Activated CD8-positive, alpha-beta memory T cell treated with anti-CD3 and anti-CD28 coated beads, Interleukin-2, amount 10 ng/mL, durations not matched to agents 7 days and 5 days (primary cell): ENCODE measurements at places on chromosomes 2 and 18.

GRCh38 chr2:241036964-241037421 is 38.6 kb downstream of the SNED1 start:
- DNase-seq = peak; percentile 56

- no peak for DNase-seq
Measured at GRCh38 chr2:36564377-36564930, 33.5 kb downstream of the FEZ2 start.

GRCh38 chr2:10254373-10255188 is 48.1 kb upstream of the HPCAL1 start:
- no peak for DNase-seq

DNA sequence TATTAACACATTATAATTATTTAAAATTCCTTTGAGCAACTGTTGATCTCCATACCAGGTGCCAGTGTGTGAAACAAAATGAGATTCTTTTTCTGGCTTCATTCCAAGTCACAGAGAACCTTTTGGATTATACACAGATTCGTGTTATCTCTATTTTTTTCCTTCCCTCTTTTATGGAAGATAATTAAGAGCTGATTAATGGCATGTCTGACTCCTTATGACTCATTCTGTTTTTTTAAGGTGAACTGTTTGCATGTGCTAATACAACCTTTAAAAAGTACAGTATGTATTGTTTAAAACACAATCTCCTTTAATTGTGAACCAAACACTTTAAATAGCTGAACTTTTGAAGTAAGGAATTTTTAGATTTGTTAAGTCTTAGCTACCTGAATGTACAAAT is 39.3 kb downstream of the PELI1 start:
- DNase-seq = no peak

- no peak for DNase-seq
Measured at GRCh38 chr2:1402064-1402463, 11.2 kb upstream of the TPO start.

DNA sequence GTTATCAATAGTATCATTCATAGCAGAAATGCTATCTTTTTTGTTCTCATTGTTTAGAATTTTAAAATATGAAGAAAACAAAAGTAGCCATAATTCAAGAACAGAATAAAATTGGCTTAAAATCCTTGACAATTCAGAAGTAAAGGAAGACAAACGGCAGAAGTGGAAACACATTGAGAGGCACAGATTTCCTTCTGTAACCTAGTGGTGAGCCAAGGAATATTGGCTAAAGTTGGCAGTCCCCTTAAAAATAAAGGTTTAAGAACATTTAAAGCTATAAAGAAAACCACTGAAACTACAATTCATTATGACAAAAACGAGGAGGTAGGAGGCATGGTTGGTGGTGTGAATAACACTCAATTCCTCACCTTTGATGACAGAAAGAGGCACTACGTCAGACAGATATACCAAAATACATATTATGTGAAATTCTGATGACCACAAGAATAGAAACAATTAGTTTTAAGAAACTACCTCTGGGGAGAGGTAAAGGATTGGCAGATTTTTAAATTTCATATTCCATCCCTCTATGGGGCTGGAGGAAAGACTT is 42.3 kb downstream of the SFT2D3 start:
- no peak for DNase-seq

GRCh38 chr18:55403421-55403949 is 184.5 kb downstream of the TCF4 start:
- no peak for DNase-seq

GRCh38 chr2:40249577-40249976 is 202.3 kb downstream of the SLC8A1 start:
- no peak for DNase-seq

DNA sequence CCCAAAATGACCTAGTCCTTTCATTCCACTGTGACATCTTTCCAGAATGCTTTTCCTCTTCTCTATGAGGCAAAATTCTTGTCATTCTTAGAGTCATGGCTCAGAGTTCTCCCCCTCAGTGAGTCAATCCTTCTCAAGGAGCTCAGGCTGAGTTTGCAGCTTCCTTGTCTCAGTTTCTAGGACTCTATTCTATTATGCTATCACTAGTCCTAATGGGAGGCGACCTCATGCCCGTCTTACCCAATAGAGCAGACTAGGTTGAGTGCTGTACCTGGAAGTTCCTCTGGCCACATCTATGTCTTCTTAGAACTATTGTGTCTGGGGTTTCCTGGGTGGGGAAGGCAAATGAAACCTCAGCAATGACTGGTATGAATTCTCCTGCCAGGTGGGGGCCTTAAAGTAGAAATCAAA is 51.5 kb downstream of the HAUS1 start:
- peak; percentile 87 for DNase-seq

- DNase-seq = no peak
Measured at GRCh38 chr2:69545477-69545932, 98.0 kb downstream of the AAK1 start.

DNA sequence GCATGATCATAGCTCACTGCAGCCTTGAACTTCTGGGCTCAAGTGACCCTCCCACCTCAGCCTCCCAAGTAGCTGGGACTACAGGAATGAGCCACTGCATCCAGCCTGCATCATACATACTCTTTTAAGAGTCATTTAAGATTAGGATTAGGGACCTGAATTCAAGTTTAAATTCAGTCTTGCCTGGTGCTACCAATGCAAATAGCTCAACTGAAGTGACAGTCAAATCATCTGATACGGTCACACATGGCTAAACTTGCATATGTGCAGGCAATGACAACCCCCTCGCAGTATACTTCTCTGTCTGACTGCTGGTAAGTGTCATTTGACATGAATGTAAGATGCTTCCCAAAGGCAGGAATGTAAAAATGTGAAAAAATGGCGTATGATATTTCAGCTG is 31.8 kb upstream of the TMEM131 start:
- DNase-seq = peak; percentile 39

GRCh38 chr2:68845043-68845442 is 26.2 kb downstream of the BMP10 start:
- no peak for DNase-seq

DNA sequence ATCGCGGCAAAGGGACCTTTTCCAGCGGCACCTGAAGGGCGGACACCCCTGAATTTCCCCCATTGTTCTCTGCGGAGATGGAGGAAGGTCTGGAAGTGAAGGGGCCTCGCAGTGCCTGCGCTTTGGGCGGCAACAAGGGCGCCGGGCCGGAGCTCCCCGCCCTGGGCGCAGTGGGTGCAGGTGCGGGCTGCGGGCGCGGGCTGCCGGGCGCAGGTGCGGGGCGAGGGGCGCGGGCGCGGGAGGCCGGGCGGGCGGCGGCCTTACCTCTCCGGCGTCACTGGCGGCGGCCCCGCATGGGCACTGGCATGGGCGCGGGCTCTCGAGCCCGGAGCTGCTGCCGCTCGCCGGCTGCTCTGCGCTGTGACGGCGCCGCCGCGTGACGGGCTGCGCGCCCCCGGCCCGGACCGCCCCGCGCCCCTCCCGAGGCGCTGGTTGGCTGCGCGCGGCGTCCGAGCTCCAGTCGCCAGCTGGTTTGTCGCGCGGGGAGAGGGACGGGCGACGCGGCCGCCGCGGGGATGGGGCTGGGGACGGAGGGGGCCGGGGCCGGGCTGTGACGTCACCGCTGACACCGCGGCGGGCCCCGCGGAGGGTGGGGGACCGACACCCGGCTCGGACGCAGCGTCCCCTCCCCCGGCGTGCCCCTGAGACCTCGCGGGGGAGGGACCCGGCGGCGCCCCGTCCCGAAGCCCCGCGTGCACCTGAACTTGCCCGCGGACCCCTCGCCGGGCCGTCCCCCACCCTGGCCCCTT is at the start of gene KIF1A:
KIF1A (minus strand) TSS at position 362 of the 749 bp plus-strand sequence. CDS start 22,467 bp downstream, outside the sequence.
- DNase-seq = peak; percentile 38

DNA sequence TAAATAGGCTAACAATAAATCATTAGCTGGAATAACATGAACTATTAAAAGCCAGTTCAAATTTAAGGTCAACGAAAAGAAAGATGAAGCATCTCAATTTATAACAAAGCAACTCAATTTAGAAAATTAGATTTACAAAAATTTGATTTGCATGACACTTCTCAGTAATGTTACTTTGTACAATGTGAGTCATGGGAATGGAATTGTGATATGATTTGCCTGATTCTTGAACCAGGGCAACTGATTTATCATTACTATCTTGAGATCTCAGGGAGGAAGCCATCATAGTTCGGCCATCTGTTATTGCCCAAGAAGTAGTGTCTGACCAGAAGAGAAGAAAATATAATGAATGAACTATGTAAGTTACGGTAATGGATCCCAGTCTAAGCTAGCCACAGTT is 193.1 kb downstream of the RIT2 start:
- DNase-seq = no peak

GRCh38 chr18:74146756-74147155 is 878 bp downstream of the FBXO15 start:
- no peak for DNase-seq

DNA sequence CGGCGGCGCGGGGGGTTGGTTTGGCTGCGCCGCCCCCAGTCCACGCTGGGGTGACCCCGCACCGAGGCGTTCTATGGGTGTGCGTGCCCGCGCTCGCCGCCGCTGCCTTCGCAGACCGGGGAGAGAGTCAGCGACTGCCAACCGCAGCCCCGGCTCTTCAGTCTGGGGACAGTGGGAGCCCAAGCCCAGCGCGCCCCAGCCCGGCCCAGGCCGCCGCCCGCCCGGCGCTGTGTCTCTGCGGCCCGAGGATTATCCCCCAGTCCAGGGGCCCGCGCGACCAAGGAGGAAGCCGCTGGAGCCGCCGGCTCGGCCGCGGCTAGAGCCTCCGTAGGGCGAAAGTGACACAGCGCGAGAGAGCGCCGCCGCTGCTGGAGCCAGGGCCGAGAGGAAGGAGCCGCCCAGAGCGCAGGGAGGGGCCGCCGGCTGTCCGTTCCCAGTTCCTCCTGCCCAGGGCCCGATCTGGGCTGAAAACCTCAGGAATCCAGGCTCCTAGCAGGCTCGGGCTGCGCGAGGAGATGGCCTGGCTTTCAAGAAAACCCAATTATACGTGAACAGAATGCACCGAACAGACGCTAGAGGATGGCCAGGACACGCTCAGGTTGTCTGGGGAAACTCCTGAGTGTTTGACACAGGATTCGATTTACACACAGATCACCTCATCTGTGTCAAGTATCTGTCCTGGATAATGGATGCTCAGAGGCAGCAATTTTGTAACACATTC is 2.4 kb downstream of the CTIF start:
- DNase-seq = no peak

GRCh38 chr2:174246944-174247381 is 1.4 kb downstream of the OLA1 start:
- DNase-seq = no peak

GRCh38 chr2:54050445-54050844 is 65.0 kb upstream of the ACYP2 start:
- no peak for DNase-seq

DNA sequence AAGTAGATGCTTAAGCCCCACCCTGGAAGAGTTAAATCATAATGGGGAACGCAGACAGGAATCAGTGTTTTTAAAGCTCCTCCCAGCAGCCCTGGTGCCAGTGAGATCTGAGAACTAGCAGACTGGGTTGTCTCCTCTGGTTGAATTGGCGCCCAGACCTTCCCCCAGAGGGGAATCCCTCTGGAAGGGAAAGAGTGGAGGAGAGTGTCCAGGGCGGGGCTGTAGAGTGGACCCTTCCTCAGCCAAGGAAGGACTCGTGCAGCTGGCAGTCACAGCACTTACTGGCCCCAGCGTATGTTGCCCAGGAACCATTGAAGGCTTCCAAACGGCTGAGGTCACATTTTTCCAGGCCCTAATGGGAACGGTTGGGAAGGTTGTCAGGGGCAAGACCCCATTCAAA is 62.5 kb downstream of the TGOLN2 start:
- DNase-seq = no peak

DNA sequence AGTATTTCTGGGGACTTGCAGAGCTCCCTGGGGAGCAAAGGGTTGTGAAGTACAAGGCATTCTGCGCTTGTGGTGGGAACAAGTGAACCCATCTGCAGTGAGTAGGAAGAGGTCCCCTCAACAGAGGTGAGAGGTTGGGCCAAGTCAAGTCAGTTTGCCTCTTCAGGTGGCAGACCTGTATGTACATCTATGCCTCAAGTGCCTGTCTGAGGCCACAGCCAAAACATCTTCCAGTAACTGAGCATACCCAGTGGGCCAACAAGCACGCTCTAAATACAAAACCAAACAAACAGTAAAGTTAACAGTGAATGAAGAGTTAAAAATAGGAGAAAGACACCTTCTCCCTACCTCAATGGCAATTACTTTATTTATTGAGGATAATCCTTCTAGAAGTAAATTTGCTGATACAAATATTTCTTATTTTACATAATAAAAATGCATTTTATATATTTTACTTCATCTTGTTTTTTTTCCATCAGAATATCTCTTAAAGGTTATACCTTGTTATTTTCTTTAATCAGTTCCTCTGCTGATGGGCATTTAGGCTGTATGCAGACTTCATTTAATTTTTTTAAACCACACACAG is 2.5 kb downstream of the GYPC start:
- DNase-seq = no peak

GRCh38 chr2:180983468-180984242 is 3.2 kb downstream of the UBE2E3 start:
- peak; percentile 51 for DNase-seq

DNA sequence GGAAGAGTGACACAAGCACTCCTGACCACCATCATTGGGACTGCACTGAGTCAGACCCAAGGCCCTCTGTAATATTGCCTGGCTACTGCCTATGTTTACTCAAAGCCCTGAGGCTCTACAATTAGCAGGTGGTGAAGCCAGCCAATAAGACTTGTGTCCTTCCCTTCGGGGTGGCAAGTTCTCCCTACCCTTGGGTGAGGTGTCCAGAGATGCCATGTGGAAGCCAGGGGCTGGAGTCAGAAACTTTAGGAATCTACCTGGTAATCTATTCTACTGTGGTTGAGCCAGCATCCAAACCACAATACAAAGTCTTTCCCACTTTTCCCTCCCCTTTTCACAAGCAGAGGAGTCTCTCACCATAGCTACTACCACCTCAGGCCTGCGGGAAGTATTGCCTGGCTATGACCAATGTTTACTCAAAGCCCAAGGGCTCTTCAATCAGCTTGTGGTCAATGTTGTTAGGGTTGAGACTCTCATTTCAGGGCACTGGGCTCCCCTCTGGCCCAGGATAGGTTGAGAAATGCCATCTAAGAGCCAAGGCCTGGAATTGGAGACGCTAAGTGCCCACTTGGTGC is 17.6 kb downstream of the DHRS9 start:
- DNase-seq = no peak
